ENCODE measurements at places on chromosomes 5 and 9.

- DNase-seq: no peak
Measured at GRCh38 chr5:40431734-40432133, 248.0 kb upstream of the PTGER4 start.

DNA sequence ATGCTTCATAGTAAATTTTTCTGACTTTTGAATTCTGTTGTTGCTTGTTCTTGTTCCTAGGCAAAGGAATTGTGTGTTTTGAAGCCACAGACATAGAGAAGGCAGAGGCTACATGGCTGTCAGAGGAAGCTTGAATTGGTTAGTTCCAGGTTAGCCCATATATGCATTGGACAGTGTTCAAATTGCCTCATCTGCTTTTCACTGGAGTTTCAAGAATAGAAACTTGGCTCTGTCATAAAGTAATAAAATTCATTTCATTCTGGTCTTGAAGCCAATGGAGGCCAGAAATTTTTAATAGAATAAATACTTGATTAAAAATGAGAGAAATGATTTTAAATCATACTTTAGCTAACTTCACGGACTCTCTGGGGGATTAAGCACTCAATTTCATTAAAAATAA lies 178.0 kb downstream of the YIPF5 start:
- no peak for DNase-seq

DNA sequence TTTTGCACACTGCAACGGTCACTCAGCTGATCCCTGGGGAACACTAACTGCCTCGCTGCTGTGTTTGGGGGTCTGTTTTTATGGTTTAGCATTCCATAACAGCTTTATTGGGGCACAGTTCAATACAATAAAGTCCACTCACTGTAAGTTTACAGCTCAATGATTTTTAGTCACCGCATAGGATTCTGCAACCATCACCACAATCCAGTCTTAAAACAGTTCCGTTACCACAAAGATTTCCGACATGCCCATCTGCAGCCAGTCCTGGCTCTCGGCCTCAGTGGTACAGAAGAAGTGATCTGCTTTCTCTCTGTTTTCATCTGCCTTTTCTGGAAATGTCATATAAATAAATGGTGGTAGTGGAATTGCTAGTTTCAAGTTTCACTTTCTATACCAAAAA lies 23.6 kb downstream of the OR2V2 start:
- DNase-seq: no peak

GRCh38 chr5:167898361-167899042 lies 392.9 kb upstream of the WWC1 start:
- DNase-seq: no peak

GRCh38 chr9:75529463-75529862 lies 361.0 kb upstream of the PCSK5 start:
- no peak for DNase-seq

DNA sequence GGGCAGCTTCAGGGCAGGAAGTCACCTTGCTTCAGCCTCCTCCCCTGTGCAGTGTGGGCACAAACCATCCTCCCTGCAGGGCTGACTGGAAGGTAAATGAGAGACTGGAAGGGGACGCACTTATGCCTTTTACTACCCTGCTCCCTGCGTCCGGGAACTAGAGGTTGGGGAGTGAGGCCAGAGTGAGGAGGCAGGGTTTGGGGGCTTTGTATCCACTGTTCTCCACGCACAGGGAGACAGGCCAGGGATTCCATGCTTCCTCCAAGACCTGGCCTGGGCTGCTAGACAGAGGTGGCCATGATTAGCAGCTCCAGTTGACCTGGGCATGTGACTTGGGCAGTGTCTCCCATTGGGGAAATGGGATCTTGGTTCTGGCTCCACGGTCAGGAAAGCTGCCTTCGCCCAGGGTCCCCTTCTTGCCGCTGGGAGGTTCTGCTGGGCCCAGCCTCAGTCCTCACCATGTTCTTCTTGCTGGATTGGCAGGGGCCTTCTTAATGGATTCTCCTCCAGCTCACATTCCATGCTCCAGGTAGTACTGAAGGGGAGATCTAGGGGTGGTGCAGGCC lies 37.0 kb upstream of the PSD2 start:
- DNase-seq: no peak

- DNase-seq: no peak
Measured at GRCh38 chr5:66757219-66757833, 161.1 kb downstream of the MAST4 start.

GRCh38 chr9:96048956-96049831 lies 173.7 kb downstream of the ERCC6L2 start:
- DNase-seq: no peak

DNA sequence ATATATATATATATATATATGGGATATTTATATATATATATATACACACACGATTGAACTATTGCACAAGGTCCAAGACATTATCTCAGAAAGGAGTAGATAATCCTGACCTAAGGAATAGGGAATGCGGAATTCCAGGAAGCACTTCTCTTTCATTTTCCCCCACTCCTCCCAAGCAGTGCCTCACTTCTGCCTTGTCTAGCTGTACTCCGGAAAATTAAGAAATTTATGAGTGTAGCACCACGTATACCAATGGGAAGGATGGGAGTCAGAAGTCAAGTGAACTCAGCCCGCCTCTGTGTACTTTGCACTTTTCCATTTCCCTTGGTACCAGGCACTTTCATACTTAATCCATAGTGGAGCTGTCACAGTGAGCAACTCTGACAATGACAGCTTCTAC lies 10.9 kb downstream of the SLC36A1 start:
- no peak for DNase-seq

GRCh38 chr5:178525906-178526732 lies 64.1 kb downstream of the COL23A1 start:
- no peak for DNase-seq

DNA sequence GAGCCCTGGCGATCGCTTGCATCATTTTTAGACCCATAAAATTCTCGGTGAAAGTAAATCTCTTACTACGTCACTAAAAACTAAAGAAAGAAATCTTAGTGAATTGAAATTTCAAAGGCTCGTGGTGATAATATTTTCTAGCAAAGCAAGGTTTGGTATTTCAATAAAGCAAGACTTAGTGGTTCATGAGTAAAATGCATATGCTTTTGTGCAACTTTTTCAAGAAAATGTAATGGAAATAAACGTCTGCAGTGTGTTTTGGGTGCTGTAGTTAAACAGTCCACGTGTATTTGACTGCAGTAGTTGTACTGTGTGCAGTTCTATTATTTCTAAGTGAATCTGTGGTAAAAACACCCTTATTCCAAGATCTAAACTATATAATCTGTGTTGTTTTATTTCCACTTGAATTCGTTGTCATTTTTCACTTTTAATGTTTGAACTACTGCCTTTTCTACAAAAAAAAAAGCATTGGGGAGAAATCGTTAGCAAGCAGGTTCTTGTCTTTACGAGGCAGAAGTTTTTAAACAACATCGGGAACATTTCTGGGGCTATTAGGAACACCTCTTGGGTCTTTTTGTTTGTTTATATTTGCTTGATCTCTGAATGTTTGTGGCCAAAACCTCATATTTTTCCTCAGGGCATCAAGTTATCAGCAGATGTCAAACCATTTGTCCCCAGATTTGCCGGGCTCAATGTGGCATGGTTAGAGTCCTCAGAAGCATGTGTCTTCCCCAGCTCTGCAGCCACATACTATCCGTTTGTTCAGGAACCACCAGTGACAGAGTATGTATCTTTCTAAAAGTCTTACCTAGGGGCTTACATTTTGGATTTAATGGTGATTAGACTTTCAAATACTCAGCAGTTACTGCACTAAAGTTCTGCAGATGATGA lies 960 bp downstream of the SECISBP2 start:
- no peak for DNase-seq

DNA sequence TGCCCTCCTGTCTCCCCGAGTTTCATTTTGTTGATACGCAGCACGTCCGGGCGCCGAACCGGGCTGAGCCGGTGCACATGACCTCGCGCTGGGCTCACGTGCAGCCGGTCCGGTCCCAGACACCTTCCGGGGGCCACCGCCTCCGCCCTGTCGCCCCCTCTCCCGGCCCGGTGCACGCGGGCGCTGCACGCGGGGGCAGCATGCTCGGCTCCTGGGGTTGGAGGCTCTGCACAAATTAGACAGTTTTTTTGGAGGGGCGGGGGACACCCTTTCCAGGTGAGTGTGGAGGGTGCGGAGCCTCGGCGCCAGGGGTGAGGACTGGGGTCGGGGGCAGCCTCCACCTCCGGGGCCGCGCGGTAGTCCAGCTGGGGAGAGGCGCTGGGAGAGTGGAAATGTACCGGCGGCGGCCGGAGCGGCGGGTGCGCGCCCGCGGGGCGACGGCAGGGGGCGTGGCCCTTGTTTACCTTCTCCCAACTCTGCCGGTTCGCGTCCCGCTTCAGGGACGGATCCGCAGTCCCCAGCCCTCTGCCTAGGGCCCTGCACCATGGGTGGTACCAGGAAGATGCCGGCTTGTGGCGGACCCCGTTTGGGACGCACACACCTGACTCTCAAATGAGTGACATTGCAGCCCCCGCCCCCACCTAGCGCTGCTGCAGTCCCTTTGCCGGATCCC lies 1.1 kb downstream of the JADE2 start:
- no peak for DNase-seq

DNA sequence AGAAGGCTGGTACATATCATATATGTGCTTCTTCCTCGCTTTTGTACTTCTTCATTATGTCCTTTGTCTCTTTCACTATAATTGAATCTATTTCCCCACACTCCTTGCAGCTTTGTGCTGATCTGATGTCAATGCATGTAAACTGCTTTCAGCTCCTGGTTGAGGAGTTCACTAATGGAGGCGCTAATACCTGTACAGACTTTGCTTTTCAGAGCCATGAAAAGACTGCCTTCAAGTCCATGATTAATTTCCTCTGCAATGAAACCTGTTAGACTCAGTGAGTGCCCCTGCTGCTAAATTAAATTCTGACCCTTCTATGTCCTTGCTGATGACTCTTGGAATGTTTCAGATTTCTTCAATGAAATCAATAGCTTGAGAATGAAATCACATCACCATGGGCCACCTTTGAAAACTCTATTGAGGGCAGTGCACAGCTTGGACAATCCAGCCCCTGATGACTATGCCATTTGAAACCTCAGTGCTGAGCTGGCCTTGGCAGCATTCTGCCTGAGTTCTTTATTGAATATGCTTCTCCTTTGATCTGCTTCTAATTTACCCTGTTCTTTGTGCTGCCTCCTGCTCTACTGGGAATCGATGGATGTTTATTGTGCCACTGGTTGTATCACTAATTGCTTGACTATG lies 358.2 kb upstream of the DMAC1 start:
- no peak for DNase-seq

DNA sequence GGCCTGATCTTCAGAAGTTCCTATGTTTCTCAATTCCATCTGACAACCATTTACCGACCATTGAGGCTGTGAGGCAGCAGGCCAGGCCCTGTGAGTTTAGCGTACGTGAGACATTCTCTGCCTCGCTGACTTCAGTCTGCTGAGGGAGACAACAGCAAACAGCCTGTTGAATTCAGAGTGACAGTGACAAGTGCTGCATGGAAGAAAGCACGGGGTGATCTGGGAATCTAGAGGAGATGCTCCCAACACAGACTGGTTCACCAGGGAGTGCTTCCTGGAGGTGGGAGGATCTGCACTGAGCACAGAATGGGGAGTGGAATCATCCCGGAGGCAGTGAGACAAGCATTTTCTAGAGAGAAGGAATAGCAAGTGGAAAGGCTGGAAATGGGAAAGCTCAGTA lies 10.0 kb upstream of the DDX41 start:
- no peak for DNase-seq
